ENCODE measurements at places on chromosomes 5 and 9.
A peak's percentile ranks its signal among the peaks of the same experiment; 100 is the strongest.

GRCh38 chr9:129109537-129109903 is 1.1 kb downstream of the CRAT start:
- no peak for DNase-seq

DNA sequence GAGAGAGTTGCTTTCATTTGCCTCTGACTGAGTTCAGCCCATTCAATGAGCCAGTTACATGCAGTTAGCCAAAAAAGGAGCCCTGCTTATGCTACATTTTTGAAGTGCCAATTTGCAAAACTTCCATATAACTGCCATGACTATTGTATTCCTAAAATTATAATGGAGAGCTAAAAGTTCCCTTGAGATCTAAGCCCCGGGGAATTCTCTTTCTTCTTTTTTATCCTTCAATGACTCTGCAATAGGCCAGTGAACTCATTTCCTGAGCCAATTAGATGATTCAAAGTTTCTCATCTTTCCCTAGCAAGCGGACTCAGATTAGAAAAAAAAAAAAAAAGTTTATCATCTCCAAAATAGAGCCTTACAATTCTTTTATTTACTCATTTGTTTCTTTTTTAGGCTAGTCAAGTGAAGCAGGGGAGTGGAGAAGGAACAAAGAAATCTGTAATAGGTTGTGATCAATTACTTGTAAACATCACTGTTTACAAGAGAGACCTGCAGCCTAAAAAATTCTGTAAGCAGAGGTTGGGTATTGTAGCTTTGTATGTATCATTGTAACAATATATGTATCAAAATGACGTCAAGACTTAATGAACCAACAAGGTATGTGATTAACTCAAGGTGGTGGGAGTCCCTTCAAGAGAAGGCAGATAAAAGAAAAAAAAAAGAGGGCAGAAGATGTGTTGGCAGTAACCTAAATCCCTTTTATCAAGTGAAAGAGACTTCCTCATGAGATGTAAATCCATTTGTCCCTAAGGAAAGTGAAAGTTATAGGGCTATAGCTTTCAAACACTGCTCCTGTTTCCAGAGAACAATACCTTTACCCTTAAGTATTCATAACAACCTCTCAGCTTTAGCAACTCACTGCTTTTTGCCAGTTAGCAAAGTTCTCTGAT is 48.7 kb upstream of the HOMER1 start:
- DNase-seq, result no peak

DNA sequence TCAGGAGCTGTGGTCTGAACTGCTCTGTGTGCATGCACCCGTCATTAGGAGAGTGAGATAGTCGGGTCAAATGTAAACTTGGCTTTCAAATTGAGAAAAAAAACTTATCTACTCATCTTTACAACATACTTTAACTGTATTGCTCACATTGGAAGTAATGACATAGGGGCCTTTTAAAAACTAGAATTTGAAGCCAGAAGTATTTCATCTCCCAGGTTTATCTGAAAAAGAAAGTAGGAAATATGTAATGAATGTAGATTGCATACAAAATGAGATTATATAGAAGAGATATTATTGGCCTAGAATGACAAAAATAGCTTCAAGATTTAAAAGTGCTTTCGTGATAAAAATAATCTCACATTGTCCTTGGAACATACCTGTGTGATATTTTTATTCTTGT is 24.3 kb downstream of the RGS7BP start:
- DNase-seq, result no peak

GRCh38 chr5:55220433-55221185 is 6.5 kb downstream of the MCIDAS start:
- DNase-seq, result no peak

- DNase-seq, result no peak
Measured at GRCh38 chr5:3325972-3326840, 269.4 kb upstream of the IRX1 start.

GRCh38 chr9:70477146-70477745 is 62.8 kb upstream of the KLF9 start:
- peak; percentile 74 for DNase-seq

DNA sequence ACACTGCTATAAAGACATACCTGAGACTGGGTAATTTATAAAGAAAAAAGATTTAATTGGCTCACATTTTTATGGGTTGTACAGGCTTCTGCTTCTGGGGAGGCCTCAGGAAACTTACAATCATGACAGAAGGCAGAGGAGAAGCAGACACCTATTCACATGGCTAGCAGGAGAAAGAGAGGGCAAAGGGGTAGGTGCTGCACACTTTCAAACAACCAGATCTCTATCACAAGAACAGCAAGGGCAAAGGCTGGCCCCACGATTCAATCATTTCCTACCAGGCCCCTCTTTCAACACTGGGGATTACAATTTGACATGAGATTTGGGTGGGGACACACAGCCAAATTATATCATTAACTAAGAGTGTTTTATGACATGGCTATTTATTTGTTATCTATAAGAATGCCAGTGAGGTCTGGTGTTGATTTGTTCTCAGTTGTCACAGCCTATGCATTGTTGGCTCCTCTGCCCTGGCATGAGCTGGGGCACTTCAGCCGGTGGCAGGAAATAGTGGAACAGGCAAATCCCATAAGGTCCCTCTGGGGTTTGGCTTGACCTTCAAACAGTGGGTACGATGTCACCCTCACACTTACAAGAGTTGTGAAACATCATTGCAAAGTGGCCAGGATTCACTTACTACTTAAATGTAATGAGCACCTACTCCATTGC is 44.1 kb downstream of the SPARC start:
- DNase-seq, result no peak

GRCh38 chr9:137694236-137694959 is 75.6 kb downstream of the EHMT1 start:
- DNase-seq, result no peak

- no peak for DNase-seq
Measured at GRCh38 chr9:38053697-38054461, 15.1 kb downstream of the SHB start.

GRCh38 chr9:24846248-24846912 is 300.7 kb upstream of the IZUMO3 start:
- no peak for DNase-seq

GRCh38 chr5:175215906-175216305 is 228.1 kb downstream of the DRD1 start:
- DNase-seq, result no peak

DNA sequence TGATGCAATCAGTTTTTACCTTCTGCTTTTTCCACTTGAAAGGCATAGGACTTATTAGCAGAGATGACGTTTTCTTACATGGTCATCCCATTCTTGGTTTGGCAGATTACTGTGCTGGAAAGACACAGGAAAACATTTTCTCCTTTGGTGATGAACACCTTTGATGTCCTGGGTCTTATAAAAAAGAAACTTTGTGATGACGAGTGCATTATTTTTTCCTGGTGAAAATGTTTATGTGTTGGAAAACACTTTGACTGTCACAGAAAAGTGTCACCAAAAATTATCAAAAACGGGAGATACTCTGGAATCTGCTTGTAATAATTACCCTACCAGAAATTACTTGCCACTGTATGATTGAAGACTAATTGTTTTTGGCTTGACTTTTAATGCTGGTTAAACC is 2020.9 kb downstream of the MAT2B start:
- DNase-seq, result no peak

DNA sequence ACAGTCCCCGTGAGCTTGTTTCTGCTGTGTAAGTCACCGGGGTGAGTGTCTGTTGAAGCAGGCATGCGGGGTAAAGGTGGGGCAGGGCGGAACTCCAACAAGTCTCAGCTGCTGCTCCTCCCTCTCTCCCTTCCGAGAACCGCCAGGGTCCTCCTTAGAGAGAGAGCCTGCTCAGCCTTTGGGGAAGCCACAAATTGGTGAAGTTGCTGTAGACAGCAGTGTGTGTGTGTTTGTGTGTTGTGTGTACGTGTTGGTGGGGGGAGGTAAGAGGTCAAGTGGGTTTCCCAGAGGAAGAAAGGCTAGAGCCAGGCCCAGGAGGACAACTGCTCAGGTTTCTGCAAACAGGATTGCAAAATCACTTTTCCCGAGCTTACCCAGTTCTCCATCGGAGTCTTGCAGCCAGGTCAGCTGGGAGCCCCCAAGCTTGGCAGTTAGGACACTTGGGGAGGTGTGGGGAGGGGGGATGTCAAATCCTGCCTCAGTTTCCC is 38.9 kb upstream of the DAB2IP start:
- DNase-seq, result no peak

- no peak for DNase-seq
Measured at GRCh38 chr5:157951673-157952373, 92.9 kb upstream of the CLINT1 start.

- DNase-seq, result peak; percentile 22
Measured at GRCh38 chr9:86098824-86099700, at the start of gene GOLM1. TSS of gene GOLM1 (minus strand) at chr9:86099558. CDS start at chr9:86079320, 20,238 bp downstream.

GRCh38 chr5:23027331-23027730 is 174.2 kb upstream of the CDH12 start:
- no peak for DNase-seq

- DNase-seq, result peak; percentile 47
Measured at GRCh38 chr9:107733523-107733894, 243.9 kb upstream of the KLF4 start.

DNA sequence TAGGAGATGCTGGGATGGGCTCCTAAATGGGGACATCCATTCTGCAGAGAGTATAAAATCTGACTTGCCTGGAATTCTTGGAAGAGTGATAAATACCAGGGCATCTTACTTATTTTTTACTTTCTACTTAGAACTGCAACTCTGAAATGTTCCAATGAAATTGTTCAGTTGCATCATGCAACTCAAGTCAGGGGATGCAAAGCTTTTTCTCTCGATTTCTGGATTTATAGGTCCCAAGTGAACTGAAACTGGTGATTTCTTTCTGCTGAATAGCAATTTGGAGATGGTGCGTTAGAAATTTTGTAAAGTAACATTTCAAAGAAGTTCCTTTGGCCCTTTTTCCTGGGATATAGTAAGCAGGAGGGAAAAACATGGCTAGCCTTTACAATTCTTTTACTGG is 238.4 kb upstream of the CD180 start:
- no peak for DNase-seq

DNA sequence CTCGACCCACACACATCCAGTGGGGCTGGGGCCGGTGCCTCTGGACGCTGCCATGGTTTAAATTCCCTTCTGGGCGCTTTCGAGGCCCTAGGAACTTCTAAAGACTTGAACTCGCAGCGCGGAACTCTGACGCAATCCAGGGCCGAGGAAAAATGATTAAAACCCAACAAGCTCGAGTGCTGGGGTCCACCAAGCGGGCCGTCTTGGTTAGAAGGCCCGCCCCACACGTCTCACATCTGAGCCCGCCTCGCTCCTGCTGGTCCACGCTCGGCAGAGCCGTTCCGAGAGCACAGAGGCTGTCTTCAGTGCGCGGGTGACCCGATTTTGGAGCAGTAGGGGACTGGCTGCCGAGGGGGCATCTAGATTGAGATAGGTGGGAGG is 1.5 kb downstream of the CRHBP start:
- no peak for DNase-seq

GRCh38 chr5:34598177-34598794 is 57.8 kb upstream of the RAI14 start:
- peak; percentile 55 for DNase-seq

DNA sequence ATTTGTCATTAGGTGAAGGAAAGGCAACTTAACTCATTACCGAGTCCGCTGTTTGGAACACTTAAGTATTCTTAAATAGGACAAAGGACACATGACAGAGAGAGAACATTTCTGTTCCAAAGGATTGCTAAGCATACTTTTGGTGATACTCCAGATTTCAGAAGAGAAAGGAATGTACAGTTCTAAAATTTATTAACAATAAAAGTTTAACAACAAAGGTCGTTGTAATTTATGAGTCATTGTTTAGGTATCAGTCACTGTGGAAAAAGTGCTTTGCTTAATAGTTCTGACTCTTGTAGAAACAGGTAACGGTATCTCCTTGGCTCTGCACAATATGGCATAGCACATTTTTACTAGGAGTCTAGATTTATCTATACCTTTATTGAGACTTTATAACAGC is 36.3 kb upstream of the PAM start:
- DNase-seq, result no peak

GRCh38 chr5:14706615-14707021 is 42.1 kb downstream of the OTULIN start:
- no peak for DNase-seq

DNA sequence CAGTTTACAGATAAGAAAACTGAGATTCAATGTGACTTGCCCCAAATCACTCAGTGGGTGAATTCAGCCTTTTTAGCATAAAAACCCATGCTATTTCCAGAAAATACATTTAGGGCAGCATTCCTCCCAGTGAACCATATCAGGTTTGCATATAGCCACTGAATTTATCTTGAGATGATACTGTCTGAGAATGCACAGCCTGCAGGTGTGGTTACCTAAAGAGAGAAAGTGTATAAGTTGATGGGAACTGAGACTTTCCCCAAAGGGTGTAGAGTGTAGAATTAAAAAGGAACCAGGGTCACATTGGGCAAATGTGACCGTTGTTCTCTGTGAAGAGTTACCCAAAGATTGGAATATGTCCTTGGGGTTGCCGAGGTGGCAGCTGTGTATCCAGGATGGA is 100.0 kb upstream of the PIK3R1 start:
- DNase-seq, result no peak

- no peak for DNase-seq
Measured at GRCh38 chr5:45623832-45624231, 72.3 kb downstream of the HCN1 start.

- no peak for DNase-seq
Measured at GRCh38 chr5:158670201-158670600, 429.5 kb downstream of the EBF1 start.
